Smooth muscle cell of the brain vasculature (primary cell): ENCODE measurements at places on chromosomes 6 and 20.
A peak's percentile ranks its signal among the peaks of the same experiment; 100 is the strongest.

DNA sequence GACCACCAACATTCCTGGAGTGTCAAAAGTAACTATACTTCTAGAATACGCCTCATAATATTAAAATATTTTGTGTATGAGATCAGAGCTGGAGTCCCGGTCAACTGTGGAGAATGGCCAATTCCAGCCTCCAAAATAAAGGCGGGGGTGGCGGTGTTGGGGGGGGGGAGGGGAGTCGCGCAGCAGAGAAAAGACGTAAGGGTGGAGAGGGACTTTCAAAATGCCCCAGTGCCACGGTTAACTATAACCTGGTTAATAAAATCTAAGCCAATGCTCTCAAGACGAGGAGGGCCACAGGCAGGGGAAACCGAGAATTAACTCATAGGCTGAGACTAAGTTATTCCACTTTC, 1.3 kb downstream of the NUP153 start:
- no peak for DNase-seq

- DNase-seq = peak; percentile 37
Measured at GRCh38 chr20:35901678-35902544, 52.4 kb downstream of the SCAND1 start.

GRCh38 chr20:50405235-50405914, 104.8 kb upstream of the PTPN1 start:
- no peak for DNase-seq

DNA sequence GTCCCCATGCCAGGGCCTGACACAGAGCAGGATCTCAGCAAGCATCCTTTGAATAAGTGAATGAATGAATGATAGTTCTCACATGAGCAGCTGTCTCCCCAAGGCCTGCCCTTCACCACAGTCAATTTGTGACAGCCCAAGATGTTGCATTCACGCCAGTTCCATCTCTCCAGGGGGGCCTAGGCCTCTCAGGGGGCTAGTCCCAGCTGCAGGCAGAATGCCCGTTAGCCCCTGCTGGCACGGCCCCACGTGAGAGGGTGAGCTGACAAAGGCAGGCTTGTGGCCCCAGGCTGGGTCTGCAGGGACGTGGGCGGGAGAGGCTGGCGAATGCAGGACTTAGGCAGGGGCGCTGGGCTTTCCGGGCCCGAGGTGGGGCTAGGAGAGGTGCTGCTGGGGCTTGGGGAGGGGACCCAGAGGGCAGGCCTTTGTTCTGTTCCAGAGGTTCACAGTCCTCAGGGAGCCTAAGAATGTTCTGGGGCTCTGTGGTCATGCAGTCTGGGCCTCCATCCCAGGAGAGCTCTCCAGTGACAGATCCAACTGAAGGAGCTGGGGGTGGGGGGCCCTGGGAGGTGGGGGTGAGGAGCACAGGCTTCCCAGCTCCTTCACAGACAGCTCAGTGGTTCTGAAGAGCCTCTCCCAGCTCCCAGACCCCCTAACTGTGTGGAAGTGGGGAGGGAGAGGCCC, 30.5 kb upstream of the TLDC2 start:
- DNase-seq = no peak

GRCh38 chr6:35318196-35319171, 20.9 kb downstream of the DEF6 start:
- peak; percentile 52 for DNase-seq

GRCh38 chr20:6053776-6054688, at the start of gene LRRN4:
Gene LRRN4, minus strand, starts transcription at chr20:6054060. Its CDS starts 1,261 bp downstream, at chr20:6052799.
- no peak for DNase-seq

GRCh38 chr6:72813807-72814596, 192.1 kb downstream of the KCNQ5 start:
- DNase-seq = no peak

DNA sequence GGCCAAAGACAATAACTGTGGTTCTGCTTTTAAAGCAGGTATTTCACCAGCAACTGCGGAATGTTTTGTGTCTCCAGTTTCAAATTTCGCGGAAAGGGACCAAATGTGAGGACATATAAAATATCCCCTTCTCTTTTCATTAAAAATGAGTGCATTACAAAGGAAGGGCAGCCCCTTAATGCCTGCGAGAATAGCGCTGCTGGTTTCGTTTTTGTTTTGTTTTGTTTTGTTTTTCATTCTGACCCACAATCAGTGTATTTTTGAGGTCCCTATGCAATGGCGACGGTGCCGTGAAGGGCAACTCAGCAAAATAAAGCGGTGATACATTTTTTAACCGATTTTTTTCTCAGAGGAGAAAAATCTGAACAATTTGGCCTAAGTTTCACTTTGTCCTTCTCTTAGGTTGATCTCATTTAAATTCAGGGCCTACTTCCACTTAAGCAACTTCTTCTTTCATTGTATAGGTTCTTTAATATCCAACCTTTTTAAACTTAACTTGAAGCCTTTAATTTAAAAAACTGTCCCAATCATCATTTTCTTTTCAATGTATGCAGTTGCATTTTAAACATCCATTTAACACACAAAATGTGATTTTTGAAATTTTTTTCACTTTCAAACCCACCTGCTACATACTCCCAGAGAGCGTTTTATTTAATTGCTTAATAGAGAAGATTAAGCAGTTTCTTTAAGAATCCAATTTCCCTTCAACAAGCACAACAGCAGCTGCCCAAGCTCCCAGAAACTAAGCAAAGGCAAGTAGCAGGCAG, 2.9 kb upstream of the HIVEP2 start:
- DNase-seq = no peak

DNA sequence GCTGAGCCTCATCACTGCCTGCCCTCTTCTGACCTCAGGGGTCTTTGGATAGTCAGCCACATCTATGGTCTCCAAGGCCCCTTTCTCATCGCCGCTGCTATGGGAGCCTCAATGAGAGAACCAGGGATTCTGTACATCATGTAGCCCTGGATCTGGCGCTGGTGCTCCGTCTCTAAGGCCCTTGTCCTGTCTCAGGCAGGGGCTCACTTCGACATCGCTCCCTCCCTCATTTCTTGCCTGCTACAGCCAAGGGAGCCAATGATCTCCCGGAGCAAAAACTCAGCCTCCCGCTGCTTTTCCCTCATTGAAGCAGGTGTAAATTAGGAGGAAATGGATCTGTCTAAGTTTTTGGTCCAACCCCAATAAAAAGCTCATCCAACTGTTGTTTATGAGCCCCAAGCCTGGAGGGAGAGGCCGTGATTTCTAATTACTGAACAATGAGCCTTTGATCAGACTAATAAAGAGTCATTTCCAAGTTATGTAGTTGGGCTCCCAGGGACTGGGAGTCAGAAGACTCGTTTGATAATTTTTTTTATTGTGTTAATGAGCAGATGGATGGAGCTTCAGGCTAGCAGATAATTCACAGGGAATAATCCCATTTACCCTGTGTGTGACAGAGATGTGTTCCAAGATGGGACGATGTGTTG, 30.9 kb downstream of the LBP start:
- no peak for DNase-seq

- DNase-seq = no peak
Measured at GRCh38 chr6:53029257-53029656, 34.2 kb upstream of the GSTA4 start.

- peak; percentile 24 for DNase-seq
Measured at GRCh38 chr6:18323935-18324705, 59.8 kb upstream of the DEK start.

DNA sequence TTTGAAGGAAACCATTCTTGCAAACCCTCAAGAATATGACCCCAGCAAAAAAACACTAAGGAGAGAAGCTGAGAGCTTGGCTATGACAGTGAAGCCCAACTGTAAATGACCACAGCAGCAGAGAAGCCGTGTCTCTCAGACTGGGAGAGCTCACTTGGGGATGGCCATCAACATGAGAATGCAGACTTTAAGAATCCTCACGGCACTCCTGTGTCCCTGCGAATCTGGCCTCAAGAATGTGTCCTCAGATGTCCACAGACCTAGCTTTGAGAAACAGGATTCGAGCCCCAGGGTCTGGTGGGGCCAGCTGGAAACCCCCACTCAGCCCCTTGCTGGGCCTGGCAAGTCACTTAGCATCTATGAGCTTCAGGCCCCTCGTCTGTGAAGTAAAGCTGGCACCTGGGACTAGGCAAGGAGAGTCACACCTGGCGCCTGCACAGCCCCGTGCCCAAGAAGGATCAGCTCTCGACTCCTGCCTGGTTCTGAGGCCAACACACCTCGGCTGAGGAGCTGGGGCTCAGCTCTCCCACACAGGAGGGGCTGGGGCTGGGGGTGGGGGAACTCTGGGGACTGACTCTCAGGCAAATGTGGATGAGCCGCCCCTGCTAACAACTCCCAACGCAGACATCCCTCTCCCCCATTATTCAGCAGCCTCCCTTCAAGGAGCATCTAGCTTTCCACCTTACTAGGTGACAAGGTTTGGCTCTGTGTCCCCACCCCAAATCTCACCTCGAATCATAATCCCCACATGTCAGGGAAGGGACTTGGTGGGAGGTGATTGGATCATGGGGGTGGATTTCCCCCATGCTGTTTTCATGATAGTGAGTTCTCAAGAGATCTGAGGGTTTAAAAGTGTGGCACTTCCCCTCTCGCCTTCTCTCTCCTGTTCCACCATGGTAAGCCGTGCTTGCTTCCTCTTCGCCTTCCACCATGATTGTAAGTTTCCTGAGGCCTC, 97.7 kb downstream of the GRM4 start:
- no peak for DNase-seq

DNA sequence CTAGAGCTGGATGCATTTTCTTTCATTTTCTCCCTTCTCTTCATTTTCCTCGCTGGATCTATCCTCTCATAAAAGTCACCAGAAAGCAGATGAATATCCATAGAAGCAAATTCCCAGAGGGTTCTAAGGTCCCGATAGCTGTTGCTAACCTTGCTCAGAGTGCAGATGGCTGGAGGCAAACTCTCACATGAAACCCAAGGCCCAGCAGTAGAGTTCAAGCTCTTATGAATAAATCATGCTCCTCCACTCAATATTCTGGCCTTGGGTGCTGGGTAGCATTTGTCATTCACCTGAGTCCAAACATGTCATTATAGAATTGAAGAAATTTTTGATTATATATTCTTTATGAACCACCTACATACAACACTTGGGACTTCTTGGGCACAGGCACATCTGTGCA, 539.7 kb upstream of the MARCKS start:
- no peak for DNase-seq

- DNase-seq = no peak
Measured at GRCh38 chr6:64224819-64225218, 589.2 kb downstream of the PHF3 start.

DNA sequence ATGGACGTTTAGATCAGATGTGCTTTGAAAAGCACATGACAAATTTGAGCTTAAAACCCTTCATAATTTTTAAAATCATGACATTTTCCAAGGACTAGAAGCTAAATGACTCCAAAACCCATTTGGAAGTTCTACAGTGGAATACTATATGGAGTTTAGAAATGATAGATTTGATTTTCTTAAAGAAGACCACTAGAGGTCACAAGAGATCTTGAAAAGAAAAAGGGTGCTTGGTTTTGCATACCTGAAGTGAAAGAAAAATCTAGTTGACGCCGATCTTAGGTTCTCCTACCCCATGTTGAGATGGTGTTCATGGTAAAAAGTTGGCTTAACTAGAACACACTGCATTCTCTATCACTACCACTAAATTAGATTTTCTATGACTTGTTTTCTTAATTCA, 31.5 kb downstream of the CFAP61 start:
- no peak for DNase-seq

- no peak for DNase-seq
Measured at GRCh38 chr20:63951398-63952209, 4.6 kb downstream of the UCKL1 start.

DNA sequence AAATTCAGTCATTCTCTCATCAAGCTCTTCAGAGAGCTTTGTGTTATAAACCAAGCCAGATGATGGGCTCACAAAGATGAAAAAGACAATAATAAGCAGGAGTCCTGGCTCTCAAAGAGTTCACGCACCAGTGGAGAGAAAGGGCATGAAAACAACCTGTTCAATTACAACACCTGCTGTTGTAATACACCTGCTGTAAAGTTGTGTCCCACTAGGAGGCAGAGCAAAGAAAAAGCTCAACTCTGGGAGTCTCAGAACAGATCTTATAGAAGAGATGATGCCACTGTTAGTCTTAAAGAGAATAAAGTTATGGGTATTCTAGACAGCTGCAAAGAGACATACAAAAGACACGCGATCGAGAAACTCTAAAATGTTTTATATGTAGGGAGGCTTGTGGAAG, 100.6 kb downstream of the DCDC2 start:
- DNase-seq = no peak

GRCh38 chr6:20680697-20681165, 146.5 kb downstream of the CDKAL1 start:
- DNase-seq = no peak

DNA sequence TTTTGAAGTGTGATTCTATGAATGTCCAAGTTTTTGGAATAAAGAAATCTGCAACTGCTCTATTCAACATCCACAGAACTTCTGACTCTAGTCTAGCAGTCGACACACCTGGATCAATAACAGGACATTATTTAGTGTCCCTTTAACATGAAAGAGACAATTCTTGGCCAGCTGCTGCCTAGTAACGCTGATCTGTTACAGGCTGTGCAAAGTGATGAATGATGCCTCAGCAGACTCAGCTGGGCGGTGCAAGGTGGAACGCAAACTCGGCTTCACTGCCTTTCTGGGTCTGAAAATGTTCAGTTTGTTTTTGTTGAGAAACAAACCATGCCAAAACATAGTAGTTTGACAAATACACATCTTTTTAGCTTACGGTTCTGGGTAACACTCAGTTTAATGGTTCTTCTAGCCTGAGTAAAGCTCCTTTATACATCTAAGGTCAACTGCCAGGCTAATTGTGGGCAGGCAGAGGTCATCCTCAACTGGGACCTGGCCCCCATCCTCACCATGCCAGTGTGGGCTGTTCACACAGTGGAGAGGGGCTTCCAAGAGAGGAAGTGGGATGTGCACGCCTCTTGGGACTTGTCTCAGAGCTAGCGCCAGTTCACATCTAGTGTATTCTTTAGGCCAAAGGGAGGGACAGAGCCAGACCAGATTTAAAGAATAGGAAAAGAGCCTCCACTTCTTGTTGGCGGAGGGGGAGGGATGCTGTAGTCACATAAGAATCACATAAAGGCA, 879.7 kb downstream of the QKI start:
- no peak for DNase-seq

- no peak for DNase-seq
Measured at GRCh38 chr6:18183766-18184165, 28.5 kb downstream of the KDM1B start.

GRCh38 chr6:29743568-29743967, 20.3 kb downstream of the HLA-F start:
- DNase-seq = no peak

DNA sequence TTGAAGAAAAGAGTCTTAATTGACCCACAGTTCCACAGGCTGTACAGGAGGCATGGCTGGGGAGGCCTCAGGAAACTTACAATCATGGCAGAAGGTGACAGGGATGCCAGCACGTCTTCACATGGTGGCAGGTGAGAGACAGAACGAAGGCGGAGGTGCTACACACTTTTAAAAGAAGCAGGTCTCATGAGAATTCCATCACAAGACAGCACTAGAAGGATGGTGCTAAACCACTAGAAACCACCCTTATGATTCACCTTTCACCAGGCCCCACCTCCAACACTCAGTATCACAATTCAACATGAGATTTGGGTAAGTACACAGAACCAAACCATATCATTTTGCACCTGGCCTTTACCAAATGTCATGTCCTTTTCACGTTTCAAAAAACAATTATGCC, 20.9 kb downstream of the TAGAP start:
- DNase-seq = no peak

GRCh38 chr6:114153448-114153847, 182.5 kb upstream of the HDAC2 start:
- no peak for DNase-seq
